ENCODE measurements at places on chromosomes 13 and 19. TPM values are rescaled to one million over a fixed set of nuclear protein-coding genes. Genes with fewer than 3 reads are reported as not detected.
A peak's percentile ranks its signal among the peaks of the same experiment; 100 is the strongest.

The ZNF567 gene
- 19.2 TPM for total RNA-seq

DNA sequence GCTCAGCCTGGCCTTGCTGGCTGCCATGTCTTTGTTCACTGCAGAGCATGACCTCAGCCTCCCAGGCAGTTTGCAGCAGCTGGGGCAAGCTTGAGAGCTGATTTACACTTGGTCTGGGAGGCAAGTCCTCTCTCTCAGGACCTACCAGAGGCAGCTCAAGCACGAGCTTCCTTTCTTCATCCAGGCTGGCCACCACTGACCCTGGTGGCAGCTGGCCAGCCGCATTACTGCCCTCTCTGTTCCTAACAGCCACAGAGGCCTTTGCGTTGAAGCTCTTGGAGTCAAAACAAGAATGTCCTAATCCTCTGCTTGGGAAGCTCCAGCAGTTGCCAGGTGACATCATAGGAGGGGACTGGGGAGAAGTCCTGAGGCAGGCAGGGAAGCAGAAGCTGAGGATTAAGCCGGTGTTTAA is 85.7 kb downstream of the NUFIP1 start:
- no peak for DNase-seq

- peak; percentile 48 for DNase-seq
Observed at GRCh38 chr19:4584670-4585460, 25.4 kb upstream of the SEMA6B start.

The MED25 gene
- 14.3 TPM for total RNA-seq

DNA sequence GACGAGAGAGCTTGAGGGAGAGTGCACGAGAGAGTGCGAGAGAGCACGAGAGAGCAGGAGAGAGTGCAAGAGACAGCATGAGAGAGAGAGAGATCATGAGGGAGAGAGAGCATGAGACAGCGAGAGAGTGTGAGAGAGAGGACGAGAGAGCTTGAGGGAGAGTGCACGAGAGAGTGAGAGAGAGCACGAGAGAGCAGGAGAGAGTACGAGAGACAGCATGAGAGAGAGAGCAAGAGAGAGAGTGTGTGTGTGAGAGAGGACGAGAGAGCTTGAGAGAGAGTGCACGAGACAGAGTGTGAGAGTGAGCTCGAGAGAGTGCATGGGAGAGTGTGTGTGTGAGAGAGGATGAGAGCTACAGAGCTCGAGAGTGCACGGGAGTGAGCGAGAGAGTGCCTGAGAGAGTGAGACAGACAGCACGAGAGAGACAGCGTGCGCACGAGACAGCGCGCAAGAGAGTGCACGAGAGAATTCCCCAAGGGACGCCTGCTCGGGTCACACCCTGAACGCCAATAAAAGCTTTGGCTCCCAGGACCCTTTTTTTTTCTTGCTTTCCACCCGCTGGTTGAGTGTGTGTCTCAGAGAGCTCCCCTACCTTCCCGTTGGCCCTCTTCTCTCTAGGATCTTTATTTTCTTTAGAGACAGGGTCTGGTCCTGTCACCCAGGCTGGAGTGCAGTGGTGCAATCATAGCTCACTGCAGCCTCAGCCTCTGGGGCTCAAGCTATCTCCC is 3.7 kb downstream of the CD70 start:
- DNase-seq, result no peak

DNA sequence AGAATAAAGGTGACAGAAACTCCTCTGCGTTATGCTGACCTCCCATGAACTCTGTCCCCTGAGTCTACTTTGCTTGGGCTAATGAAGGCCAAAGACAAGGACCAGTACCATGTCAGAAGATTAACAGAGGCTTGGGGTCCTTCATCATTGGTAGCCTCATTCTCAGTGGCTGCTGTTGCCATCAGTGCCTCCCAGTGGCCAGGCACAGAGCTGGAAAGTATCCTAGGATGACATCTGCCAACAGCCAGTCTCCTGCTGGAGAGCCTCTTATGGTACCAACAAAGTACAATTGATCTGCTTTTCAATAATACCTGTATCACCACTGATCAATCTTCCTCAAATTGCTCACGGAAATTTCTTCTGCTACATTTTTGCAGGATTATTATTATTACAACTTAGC is 281.6 kb downstream of the DNAJC15 start:
- DNase-seq, result no peak

DNA sequence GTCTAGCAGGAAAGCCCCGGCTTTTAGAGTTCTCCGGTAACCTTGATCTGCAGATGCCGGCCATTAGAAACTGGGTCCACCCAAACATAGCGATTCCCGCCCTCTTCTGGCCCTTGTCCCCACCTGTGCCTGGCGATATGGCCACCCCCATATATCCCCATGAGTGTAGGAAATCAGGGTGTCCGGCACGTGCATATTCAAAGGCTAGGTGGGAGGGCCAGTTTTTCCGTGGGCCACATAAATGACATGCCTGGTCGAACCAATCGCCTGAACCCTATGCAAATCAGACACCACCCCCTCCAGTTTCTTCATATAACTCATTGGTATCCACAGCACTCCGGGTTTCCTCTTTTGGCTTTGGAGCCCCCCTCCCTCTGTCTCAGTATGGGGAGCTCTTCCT is 37.4 kb downstream of the ERICH4 start:
- no peak for DNase-seq

The MAMSTR gene
- total RNA-seq, result 0.41 TPM

- no peak for DNase-seq
Observed at GRCh38 chr19:16155128-16155527, 11.6 kb downstream of the HSH2D start.

The PRR22 gene
- 0.41 TPM for total RNA-seq

GRCh38 chr19:45173816-45174215 is 4.2 kb downstream of the TRAPPC6A start:
- DNase-seq, result no peak

The NCLN gene
- 13.9 TPM for total RNA-seq

- DNase-seq, result no peak
Observed at GRCh38 chr19:29966588-29967249, 24.7 kb downstream of the URI1 start.

GRCh38 chr13:35964011-35964862 is 166.9 kb downstream of the DCLK1 start:
- no peak for DNase-seq

- no peak for DNase-seq
Observed at GRCh38 chr19:37990362-37990761, 83.4 kb downstream of the SIPA1L3 start.

- no peak for DNase-seq
Observed at GRCh38 chr19:58514564-58515022, 2.8 kb upstream of the SLC27A5 start.

The DPF1 gene
- total RNA-seq, result 39.9 TPM

GRCh38 chr13:67069117-67069767 is 160.9 kb downstream of the PCDH9 start:
- DNase-seq, result no peak

DNA sequence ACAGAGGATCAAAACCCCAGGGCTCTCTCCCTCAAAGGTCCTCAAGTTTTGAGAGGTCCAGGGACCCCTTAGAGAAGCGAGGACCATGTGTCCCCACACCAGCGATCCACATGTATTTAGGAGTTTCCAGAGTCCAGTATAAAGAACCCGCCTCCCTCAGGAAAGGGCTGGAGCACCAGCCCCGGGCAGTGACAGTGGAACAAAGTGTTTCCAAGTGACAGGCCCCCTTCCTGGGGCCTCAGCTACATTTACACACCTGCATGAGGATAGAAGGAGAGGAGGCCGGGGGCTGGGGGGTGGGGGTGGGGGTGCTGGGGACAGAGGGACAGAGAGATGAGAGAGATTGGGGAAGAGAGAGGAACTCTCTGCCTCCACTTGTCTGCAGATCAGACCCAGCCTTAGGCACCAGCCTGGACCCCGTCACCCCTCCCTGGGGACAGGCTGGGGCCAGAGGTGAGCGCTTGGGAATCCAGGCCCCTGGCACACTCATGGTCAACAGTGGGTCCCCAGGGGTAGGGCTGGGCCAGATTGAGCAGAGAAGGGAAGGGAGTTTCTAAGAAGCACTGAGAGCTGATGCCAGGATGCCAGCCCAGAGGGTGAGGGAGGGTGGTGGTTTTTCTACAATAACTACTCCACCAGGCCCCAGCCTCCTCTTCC is 802 bp downstream of the BCAM start:
- no peak for DNase-seq

The HSD17B14 gene
- total RNA-seq, result 1.2 TPM

- no peak for DNase-seq
Observed at GRCh38 chr19:5139583-5140325, 170.8 kb downstream of the KDM4B start.

DNA sequence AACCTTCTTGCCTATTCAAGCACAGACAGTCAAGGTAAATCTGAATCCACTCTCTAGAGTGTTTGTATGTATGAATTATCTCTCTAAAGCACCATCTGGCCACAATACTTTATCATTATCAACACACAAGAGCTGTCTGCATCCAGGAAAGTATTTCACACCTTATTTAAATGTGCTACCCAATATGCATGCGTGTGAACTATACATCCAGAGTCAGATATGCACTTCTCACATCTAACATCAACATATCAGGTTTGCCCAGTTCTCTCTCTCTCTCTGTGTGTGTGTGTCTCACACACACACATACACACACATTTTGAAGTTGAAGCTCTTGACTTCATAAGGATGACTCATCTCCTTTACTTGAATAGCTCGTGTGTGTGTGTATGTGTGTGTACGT is 697.5 kb upstream of the PCDH20 start:
- DNase-seq, result no peak

- no peak for DNase-seq
Observed at GRCh38 chr19:38401148-38401547, 1.7 kb upstream of the FAM98C start.

GRCh38 chr19:28217022-28217421 is 995.9 kb downstream of the UQCRFS1 start:
- DNase-seq, result no peak

DNA sequence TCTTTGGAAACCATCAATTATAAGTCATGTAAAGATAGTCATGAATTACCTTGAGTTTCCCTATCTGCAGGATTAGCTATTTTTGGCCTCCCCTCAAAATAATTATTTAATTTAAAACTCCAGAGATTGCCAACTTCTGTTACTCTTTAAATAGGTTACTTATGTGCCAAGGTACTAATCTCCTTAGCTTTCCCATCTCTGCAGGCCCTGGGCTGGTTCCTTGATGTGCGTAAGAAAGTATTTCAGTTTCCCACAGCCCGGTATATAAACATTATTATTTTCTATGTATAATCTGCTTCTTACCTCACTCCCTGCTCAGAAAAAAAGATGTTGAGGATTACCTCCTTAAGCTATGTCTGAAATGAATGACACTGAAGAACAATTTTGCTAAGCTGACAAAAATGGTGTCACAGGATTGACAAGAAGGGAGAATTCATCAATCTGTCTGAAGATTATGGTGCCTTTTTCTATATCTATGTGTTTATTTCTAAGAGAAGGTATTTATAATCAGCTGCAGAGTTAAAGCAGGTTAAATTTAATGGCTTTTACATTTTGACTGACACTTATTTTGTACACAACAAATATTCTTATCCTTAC is 1697.2 kb upstream of the PCDH20 start:
- DNase-seq, result no peak

GRCh38 chr13:76225815-76226489 is 589.8 kb downstream of the LMO7 start:
- no peak for DNase-seq

- no peak for DNase-seq
Observed at GRCh38 chr13:50403311-50403710, 388.1 kb downstream of the KCNRG start.

Data from frontal cortex (tissue), 4 donors.